ENCODE measurements at places on chromosomes 2 and 18.

DNA sequence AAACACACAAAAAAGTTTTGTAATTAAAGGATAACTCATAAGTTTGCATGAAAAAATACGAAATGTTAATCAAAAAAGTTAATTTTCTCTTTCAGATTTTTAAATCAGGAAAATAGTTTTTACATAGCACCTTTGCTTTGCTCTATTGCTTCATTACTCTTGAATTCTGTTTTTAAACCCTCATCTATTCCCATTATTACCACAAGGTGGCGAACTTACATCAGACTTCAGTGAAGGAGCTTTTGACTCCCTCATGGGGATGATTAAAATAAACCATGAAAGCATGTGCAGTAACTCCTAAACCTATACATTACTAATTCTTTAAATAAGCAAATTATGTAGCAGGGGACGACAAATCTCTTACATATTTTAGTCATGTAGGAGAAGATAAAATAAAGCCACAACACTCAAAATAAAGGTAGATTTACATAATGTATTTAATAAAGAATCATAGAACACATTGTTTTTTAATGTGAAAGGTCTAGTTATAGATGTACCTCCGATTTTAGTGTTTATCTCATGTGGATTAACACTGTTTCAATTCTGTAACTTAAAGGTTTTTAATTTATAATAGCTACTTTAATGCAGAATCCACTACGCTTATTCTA is 105.2 kb downstream of the NETO1 start:
- DNase-seq = no peak

DNA sequence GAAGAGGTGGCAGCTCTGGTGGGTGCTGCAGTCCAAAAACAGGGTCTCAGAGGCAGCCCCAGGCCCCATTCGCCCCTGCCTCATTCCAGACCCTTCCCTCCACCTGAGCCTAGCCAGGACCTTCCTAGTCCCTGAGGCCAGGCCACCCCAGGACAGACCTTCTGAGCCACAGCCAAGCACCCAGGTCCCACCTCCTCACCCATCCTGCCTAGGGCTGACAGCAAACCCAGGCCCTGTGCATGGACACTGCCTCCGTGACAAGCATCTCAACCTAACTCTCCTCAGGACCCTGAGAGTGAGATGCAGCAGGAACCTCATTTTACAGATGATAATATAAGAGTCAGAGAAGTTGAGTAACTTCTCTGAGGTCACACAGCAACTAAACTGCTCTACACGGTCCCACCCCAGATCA is 15.5 kb downstream of the ADRA2B start:
- no peak for DNase-seq

DNA sequence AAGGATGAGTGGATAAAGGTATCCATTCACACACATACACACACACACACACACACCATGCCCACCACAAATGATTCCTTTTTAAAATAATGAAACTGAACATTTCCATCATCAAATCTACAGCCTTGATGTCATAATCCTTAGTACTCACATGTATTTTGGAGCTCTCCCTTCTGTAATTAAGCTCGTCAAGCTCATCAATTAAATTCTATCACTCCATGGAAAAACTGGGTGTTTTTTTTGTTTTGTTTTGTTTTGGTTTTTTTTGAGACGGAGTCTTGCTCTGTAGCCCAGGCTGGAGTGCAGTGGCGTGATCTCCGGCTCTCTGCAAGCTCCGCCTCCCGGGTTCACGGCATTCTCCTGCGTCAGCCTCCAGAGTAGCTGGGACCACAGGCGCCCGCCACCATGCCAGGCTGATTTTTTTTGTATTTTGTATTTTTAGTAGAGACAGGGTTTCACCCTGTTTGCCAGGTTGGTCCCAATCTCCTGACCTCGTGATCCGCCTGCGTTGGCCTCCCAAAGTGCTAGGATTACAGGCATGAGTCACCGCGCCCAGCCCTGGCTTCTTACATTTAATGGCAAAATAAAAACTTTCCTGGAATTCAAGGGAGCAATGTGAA is 78.6 kb upstream of the RGPD4 start:
- no peak for DNase-seq

- DNase-seq = no peak
These were observed 7.0 kb downstream of the LPIN1 start for GRCh38 chr2:11753452-11753885.

DNA sequence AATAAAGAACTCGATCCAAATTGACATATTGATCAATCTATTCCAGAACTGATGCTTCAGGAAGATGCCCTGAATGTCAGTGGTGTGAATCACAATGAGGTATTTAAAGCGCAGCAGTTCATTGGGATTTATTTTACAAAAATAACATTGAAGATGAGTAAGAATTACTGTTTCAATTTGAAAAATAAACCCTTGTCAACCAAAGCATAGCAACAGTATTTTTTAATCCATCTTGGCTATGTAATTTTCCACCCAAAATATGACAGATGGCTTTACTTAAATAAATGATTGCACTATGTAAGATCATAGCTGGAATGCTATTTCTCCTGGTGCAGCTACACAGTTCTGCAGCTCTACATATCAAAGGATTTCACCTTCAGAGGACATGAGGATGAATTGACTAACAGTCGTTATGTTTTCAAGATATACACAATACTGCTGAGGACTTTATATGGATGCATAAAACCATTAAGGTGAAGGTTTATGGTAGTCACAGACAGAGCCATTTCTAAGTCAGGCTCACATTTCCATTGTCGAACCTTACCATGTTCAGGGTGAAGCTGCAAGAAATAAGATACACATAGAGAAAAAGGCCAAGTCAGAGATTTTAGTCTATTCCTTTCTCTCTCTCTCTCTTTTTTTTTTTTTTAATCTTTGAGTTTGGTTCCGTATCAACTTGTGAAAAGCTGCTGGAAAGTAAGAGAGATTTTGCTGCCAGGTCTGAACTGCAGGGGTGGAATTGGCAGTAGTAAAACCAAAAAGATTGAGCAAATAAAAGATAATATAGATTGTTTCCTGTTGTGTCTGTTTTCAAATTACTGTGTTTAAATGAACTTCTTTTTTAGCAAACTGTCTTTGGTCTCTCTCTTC is 398.0 kb upstream of the CDH20 start:
- no peak for DNase-seq

GRCh38 chr2:17822445-17823117 is 6.3 kb downstream of the MSGN1 start:
- DNase-seq = no peak

DNA sequence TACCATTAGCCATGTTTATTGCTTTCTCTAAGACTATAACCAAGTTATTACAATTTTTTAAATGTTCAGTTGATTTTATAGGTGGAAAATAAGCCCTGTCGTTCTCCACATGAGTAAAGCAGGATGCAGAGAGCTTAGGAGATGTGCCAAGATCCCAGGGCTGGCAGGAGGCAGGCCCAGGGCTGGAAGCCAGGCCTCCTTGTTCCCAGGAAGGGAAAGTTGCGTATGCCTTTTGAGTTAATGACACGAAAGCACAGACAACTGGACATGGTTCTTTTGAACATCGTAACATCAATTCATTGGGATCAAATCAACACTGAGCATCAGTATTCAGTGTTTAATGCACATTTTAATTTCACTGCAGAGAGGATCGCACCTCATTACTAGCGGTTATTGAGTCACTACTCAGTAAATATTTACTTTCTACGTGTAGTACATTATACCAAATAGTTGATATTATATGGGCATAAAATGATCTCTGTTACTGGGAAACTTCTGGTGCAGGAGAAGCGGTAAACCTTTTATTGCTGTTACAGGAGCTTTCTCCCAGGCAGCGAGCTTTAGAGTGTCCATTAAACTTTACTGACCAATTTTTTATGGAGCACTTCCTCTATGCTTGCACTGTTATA is 60.0 kb downstream of the RNF144A start:
- DNase-seq = no peak

- no peak for DNase-seq
These were observed 225.7 kb downstream of the TCF4 start for GRCh38 chr18:55362303-55362702.

DNA sequence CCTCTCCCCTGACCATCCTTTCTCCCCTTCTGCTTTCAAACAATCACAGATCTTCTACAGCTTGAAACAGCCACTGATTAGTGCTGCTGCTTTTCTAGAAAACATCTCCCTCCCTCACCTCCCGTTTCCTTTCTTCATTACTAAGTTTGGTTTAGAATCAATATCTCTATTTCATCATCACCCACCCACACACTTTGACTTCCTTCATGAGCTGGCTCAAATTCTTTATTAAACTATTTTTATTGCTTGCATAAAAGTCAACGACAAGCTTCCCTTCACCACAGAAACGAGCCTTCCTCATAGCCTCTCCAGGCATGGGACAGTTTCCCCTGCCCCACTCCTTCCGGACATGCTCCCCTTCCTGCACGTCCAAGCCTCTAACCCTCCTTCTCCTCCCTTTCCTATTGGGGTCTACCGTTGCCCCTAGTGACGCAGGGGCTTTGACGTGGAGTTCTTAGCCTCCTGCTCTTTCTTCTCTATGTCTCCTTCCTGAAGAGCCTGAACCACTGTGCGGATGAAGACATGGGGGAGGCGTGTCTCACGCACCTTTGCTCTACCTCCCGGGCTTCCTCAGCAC is 172.0 kb downstream of the AFF3 start:
- DNase-seq = no peak

DNA sequence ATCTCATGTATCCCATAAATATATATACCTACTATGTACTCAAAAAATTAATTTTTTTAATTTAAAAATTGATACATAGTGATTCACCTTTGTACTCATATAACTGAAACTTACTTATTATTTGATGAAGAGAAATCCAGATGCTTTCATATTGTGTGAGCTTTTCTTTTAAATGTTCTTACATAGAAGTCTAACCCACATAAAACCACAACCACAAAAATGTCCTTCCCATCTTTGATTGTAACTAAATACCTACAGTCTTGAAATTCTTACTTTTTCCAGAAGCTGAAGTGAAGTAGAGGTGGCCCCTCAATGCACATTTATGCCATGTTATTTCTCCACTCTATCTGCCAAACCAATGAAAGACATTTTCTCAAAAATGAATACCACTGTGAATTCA is 117.9 kb upstream of the COL5A2 start:
- no peak for DNase-seq

DNA sequence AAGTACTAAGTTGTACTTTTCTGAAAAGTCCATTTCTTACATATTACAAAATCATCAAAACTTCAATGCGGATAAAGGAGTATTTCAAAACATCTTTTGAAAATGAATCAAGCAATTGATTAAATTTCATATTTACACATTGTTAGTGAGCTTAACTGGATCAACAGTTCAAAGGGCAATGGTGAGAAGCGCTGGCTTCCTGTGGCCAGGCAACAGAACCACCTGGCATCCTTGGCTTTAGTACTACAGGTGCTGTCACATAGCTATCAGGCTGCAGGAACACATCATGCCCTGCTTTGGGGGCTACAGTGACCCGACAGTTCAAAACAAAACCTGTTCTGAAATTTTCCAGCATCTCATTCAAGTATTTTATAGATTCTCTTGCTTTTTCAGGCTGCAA is 59.2 kb downstream of the SMAD2 start:
- DNase-seq = no peak

DNA sequence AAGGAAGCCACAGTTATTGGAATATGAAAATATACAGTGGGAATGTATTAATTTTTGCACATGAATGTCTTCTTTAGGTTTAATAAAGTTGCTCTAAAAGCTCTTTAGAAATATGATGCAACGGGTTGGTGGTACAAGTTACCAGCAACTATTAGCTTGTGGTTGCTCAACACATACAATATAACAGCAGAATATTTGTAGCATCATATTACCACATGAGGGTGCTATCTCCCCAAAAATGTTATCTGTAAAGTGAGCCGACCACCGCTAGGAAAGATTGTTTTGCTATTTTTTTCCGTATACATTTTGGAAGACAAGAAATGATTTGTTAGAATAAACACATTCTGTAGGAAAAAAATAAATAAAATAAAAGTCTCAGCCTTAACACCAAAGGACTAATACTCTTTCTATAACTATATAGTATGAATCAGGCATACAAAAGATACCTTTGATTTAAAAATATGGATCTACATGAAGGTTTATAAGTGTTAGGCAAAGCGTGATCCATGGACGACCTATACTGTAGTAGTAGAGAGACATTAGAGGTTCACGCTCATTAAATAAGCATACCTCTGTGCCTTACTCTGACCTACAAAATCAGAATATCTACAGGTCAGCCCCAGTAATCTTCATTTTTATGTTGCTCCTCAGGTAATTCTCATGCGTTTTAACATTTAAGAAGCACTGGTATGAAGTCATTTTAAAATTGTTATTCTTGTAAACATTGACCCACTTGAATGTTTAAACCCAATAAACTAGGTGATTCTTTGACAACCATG is 1110.6 kb upstream of the ACVR2A start:
- peak; percentile 27 for DNase-seq

GRCh38 chr18:10057401-10057893 is 143.6 kb downstream of the VAPA start:
- DNase-seq = no peak

GRCh38 chr2:39416140-39416539 is 20.9 kb downstream of the MAP4K3 start:
- DNase-seq = no peak

DNA sequence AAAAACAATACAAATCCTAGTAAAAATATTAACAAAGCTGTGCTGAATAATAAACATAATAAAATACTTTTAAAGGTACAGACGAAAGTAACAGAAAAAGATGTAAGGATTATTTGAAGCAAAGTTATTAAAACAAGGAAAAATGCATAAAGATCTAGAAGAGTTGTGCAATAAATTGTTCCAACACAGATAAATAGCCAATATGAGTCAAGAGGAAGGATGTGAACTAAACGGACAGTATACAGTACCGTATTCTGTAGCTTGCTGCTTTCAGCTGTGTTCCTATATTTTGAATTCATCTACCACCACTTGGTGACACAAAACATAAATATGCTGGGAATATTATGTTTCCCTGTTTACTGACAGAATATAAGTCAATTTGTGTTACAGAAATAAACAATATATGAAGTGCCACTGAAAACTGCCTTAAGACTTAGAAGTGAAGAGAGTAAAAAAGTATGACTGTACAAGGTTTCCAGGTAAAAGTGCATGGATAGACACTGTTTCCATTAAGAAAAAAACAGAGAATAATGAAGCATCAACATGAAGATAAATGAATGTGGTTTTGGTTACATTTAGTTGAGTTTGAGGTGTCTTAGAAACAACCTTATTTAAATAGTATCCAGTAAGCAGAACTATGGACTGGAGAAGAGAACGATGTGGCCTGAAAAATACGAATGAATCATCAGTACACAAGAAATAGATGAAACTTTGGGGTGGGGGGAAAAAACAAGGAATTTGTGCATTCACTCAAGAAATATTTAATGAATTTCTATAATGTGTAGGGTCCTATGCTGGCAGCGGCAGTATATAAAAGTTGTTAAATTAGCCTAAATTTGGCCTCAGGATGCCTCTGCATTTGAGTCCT is 13.1 kb downstream of the PPP3R1 start:
- DNase-seq = no peak
